ENCODE measurements at places on chromosomes 2 and 18.

- DNase-seq = no peak
These were observed 120.9 kb downstream of the RNF152 start for GRCh38 chr18:61771861-61772260.

- DNase-seq = peak; percentile 10
These were observed 64.6 kb downstream of the PLCL1 start for GRCh38 chr2:197869041-197869440.

GRCh38 chr2:172038604-172039003, 38.9 kb downstream of the METAP1D start:
- DNase-seq = peak; percentile 61

GRCh38 chr2:165402162-165402561, 67.3 kb upstream of the CSRNP3 start:
- no peak for DNase-seq

DNA sequence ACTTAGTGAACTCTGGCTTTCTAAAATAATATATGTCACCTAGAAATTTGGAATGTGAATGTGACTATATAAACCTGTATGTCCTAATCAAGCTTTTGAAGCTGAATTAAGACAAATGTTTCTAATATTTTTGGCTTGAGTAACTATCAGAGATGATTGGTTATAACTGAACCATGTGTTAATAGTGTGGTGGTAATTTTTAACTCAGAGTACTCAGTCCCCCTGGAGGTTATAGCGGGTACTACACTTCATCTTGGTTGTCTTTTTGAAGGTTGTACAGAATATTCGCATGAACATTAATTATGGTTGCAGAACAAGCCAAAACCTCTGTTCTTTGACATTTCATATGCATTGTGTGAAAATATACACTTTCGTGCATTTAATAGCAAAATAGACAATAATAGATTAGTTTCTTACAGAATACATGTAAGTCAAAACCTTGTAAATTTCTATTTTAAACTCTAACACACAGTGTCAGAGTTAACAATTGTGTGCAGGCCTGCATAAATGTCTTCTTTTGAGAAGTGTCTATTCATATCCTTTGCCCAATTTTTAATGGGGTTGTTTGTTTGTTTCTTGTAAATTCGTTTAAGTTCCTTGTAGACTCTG, 86.0 kb downstream of the OSBPL6 start:
- peak; percentile 59 for DNase-seq

- DNase-seq = no peak
These were observed 3.6 kb upstream of the AQP4 start for GRCh38 chr18:26868968-26869586.

- no peak for DNase-seq
These were observed 122.6 kb downstream of the PLB1 start for GRCh38 chr2:28618221-28619141.

GRCh38 chr18:7577706-7578105, 10.6 kb downstream of the PTPRM start:
- peak; percentile 11 for DNase-seq

- no peak for DNase-seq
These were observed 414.6 kb downstream of the DLGAP1 start for GRCh38 chr18:4040391-4041092.

GRCh38 chr18:36582988-36583745, 245.6 kb downstream of the TPGS2 start:
- DNase-seq = no peak

DNA sequence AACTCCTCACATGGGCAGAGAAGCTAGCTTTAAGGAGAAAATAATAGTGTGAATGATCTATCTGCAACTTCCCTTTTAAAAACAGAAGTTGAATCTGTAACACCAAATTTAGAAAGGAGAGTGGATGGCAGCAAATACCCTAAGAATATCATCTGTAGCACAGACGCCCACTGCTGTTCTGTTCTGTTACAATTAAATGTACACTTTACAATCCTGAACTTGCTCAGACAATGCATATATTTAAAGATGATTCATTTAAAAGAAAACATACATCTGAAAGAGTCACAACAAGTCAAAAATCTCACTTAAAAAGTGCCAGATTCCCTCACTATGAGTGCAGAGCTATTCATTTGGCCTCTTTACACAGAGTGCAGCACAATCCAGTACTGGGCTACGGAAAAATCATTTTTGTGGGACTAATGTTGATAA, 8.0 kb upstream of the SERTAD2 start:
- DNase-seq = no peak

DNA sequence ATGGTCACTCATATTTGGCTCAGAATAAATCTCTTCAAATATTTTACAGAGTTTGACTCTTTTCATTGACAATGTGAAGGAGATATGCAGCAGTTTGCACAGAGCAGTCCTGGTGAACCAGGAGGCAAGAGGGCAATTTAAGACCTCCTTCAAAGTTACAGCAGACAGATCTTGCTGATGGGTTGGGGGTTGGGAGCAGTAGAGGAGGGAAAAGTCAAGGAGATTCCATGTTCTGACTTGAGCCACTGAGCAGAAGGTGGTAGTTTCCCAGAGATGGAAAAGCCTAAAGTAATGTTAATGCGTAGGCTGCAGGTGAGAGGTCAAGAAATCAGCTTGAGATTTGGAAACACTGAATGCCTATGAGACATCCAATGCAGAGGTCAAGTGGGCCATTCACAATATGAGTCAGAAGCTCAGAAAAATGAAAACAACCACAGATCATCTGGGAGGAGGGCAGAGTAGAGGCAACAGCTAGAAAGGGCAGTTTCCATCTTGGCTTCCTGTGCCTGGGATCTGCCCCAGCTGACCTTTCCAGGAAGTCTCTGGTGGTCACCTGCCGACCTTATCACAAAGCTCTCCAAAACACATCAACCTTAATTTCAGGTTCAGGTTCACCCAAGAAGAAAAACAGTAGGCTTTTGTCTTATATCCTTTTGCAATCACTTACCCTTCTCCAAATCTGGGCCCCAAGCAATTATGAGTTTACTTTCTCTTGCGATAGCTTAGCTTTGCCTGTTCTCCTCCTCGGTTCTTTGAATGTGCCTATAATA, 197.5 kb upstream of the ARL4C start:
- DNase-seq = peak; percentile 95

GRCh38 chr2:7010391-7011054, 93.3 kb downstream of the RNF144A start:
- DNase-seq = peak; percentile 85

DNA sequence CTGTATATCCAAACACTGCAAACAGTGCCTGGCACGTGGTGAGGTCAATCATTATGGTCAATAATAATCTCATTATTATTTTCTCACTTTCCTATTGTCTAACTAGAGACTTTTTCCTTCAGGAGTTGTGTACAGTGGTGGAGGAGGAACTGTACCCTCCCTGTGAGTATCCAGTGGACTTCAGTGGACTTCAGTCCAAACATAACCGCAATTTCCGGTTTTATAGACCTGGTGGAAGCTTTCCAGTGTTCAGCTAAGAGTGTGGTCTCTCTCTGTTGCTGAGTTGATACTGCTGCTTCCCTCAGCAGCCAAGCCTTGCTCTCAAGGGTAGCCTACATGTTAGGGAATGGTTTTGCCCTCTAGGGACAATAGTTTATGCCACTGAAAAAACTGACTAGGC, 447.1 kb downstream of the TMEM182 start:
- DNase-seq = no peak

DNA sequence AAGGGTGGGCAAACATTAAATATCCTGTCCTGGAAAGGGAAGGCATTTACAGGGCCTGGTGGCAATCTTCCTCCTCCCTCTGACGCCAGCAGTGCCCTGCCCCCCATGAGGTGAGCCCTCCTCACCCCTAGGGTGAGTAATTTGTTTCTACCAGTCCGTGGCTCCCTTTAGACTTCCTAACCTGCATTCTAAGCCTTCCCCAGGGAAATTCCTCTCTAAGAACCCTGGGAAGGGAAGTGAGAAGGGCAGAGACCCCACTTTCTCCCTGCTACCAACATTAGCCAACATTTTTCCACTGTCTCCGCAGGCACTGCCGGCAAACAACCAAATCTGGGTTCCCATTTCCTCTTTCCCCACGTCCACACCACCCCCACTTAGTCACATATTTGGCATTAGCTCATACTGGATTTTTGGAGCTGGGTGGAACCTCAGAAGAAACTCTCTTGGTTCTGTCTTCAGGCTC, 69.3 kb downstream of the NRP2 start:
- DNase-seq = no peak

GRCh38 chr18:59744271-59744721, 47.1 kb upstream of the CCBE1 start:
- DNase-seq = peak; percentile 86

DNA sequence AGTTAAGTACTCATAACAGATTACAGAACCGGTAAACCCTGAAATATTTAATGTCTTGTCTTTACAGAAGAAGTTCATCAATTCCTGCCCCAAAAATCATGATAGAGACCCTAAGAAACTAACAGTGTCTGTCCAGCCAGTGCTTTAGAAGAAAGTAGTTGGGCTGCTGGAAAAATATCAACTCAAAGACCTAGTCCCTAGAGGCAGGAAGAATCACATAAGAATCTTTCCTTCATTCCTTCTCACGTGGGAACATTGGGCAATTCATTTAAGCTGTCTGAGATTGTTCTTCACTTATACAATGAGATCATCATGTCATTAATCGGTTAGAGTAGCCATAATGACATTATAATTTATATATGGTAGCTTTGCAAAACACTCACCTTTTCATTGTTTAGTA, 156.4 kb downstream of the CCBE1 start:
- DNase-seq = peak; percentile 54

DNA sequence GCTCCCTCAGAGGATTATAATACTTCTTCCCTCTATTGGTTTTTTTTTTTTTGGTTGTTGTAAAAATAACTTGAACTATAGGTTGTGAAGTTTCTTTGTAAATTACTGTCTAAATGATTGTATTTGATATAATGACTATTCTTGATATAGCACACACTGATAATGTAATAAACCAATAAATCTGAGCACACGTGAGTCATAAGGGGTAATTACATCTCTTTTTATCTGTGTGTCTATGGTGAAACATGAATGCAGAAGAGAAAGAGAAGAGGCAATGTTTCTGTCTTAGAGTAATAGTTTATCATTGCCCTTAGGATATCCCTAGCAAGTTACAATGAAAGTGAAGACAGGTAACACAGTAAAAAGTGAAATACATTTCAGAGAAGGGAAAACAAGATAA, 64.1 kb upstream of the RAPGEF4 start:
- no peak for DNase-seq

DNA sequence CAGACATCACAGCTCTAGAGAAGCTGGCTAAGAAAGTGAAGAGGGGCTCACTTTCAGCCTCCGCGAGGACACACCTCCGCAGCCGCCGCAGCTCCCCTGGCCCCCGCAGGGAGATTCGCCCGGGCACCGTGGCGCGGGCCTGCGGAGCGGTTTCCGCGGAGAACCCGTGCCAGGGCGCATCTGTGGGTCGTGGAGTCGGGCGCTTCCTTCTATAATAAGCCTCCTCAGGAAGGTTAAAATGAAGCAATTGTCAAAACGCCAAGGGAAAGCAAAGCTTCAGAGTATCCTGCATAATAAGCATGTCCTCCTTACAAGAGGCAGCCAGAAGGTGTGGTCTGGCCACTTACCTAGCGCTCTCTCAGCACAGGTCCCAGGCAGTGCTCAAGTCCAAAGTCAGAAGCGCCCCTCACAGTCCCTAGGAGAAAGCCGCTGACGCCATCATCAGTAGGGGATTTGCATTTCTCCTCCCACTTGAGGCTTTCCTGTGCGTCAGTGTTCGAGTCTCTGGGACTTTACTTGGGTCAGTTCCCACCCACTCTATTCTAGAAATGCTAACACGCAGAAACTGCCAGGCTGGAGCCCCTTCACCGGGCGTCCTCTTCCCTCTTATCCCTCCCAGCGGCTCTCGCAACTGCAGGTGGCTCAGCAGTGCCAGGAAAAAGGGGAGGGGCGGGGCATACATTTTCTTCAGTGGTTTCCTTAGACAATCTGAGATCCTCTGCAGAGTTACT, at the start of gene STAT4:
Gene STAT4, minus strand, starts transcription at position 395 of the 731 bp plus-strand sequence. CDS start 2,791 bp downstream, outside the sequence.
- peak; percentile 63 for DNase-seq

DNA sequence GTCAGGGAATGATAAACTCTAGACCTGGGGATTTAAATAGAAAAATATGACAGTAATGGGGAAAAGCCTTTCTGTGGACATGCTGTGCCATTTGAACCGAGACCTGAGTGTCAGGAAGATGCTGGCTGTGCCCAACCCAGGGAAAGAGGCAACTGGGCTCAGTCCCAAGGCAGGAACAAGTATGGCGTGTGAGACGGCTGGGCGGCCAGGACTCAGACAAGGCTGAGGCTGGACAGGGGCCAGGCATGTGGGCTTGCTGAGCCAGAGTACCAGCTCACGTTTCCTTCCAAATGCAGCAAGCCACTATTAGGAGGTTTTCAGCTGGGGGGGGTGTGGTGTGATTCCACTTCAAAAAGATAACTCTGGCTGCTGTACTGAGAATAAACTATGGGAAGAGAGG, 92.4 kb downstream of the INPP5D start:
- DNase-seq = no peak

- DNase-seq = no peak
These were observed 83.7 kb downstream of the MTA3 start for GRCh38 chr2:42652086-42652485.

DNA sequence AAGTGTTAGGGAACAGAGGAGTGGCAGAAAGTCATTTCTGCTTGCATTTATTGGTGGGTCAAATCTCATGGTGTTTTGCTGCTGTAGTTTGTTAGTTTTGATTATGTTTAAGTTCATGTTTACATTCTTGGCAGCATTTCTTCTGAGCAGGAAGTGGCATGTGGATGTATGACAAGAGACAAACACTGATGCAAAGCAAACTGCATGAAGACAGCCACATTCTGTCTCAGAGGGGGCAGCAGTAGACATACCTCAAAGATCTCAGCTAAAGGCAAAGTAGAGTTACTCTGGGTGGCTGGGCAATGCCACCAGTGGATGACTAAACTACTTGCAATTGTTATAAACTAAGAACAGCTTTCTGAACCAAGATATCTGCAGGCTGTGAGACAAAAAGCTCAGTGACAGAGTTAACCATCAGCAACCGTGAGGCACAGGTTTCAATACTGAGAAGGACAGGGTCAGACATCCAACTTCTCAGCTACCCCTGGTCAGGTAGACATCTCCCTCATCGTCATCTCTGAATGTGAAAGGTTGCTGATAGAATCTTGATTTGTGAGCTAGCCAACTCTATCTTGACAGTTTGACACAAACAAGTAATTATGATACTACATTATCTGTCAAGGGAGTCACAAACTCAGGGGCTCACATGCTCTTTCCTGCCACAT, 16.4 kb downstream of the GALNT3 start:
- DNase-seq = no peak

DNA sequence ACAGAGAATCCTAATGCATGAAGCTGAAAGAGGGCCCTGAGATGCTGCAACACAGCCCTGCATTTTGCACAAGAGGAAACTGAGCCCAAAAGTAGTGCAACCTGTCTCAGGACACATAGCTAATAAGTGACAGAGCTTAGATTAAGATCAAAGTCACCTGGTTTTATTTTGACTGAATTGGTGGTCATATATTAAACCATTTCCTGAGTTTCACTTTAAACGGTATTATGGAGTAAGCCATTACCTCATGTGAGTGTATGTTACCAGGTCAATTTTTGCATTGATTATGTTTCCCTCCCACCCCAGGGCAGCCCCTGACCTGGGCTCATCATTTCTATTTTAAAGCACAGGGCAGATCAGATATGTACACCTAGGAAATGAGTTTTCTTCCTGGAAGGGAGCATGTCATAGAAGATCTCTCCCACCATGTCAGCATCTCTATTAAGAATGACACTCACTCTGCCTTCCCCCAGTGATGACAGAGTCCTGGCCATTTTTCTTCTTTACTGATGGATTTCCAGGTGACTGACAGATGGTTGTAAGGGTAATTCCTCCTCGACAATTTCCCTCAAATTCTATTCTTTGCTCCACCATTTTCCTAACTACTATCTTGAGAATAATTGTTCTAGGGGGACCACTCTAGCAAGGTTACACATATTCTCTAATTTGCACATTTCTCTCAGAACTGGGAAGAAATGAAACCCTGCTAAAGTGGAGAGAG, 441.3 kb upstream of the SLC14A2 start:
- no peak for DNase-seq

GRCh38 chr2:205760157-205760556, 77.9 kb downstream of the NRP2 start:
- no peak for DNase-seq

All from fibroblast of villous mesenchyme (primary cell).